ENCODE measurements at places on chromosomes 4 and X.
A peak's percentile ranks its signal among the peaks of the same experiment; 100 is the strongest.

GRCh38 chr4:143336781-143337599 lies at the start of gene GAB1:
TSS of gene GAB1 (plus strand) at chr4:143336876. CDS start at chr4:143337189, 313 bp downstream.
- peak; percentile 84 for DNase-seq

DNA sequence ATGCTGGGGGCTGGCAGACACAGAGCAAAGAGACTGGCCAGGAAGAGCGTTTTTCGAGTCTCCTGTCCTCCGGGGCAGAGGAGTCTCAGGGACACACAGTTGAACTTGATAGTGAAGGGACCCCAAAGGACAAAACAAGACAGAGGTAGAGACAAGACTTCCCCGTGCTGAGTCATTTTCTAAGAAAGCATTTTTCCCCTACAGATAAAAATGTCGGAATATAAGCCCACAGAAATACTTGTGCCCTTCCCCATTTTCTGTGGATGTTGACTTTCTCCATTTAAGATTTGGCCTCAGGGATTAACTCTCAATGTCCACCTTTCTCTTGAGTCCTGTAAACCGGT lies 523 bp upstream of the BTK start:
- no peak for DNase-seq

DNA sequence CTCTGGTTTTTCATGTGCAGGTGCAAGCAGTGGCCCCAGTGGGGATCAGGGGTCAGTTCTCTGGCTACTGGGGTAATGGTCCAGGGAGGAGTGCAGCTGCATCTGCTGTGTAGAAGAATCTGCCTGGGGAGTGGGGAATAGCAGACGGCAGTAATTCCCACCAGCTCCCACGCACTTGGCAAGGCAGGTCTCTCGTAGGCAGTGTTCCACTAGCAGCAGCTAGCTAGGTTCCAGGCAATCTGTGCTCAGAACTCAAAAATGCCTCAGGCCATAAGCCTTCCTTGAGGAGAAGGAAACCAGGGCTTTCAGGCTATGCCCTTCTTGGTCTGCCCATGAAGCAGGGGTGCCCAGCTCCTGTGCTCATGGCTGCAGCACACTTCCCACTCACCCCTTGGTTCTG lies 38.8 kb downstream of the DCLK2 start:
- DNase-seq = no peak

DNA sequence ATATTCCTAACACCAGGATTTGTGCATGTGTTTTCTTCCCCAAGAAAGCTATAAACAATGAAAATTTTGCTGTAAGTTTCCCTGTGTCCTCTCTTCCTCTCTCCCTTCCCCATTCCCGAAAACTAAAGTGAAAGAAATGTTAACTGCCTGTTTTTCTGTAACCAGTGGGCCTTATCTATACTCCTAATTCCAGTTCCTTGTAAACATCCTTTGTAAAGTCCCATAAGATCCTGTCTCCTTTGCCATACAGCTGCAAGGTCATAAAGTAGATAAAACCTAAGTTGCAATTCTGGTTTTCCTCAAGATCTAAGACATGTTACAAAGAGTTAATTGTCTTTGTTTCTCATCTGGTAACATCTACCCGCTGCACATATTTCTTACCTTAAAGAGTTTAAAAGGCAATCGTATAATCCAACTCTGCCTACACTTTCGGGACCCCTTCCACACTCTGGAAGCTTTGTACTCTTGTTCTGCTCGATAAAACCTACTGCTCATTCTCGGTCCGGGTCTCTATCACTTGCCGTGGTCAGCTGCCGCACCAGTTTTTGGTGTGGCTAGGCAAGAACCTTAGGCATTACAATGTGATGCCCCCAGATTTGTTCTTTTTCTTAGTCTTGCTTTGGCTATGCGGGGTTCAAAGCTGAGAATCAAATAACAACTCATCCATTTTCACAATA lies 20.5 kb downstream of the UGT2B7 start:
- DNase-seq = no peak

DNA sequence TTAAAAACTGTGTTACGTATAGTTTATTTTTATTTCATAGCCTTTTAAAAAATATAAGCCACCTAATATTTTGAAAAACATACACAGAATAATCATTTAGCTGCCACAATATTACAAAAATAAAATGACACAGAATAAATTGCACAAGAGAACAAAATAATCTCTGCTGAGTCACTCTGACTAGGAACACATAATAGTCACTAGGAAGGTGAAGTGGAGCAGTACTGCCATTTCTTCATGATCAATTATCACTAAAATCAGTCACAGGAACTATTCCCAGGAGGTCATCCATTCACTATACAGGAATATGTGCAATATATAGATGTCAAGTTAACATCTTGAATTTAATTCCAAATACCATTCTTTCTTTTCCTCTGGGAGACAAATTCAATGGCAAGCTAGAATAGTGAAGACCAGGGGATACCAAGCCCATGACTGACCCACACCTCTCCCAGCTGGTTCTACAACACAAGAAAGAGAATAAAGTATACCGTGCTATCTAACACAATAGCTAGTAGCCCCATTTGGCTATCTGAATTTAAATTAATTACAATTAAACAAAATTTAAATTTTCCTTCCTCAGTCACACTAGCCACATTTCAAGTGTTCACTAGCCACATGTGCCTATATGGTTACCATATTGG lies 5.9 kb downstream of the SMIM43 start:
- no peak for DNase-seq

GRCh38 chr4:163955288-163955687 lies 460.8 kb downstream of the TMA16 start:
- DNase-seq = no peak

DNA sequence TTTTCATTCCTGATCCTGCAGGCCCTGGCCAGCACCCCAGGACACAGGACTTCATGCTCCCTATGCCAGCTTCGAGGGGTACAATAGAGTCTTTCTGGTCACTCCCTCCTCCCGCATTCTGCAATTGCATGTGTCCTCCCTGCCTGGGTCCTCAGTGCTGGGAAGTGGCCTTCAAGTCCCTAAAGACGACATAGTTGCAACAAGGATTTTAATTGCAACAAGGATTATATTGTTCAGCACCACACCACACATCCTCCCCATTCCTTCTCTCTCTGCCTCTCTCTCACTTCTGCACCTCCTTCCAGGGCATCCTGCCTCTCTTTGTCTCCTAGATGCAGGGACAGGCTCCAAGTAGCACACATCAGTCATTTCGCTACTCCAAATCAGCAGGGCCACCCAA lies 25.5 kb downstream of the SCD5 start:
- DNase-seq = no peak

DNA sequence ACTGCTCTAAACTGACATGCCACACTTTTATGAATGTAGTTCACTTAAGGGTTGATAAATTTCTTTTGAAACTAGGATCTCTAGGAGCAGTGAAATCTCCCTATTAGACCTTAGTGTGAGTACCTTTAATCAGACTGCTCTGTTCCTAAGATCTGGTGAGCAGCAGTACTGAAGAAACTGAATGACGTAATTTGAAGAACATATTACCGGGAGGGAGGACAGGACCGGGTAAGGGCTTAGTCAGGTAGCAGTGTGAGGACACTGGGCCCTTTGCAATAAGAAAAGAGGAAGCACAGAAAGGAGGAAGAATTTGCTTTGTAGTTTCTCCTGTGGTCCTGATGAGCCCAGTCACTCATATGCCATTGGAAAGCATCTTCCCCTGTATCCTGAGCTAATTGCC lies 255.2 kb downstream of the THOC2 start:
- no peak for DNase-seq

GRCh38 chrX:104659005-104659744 lies 93.2 kb downstream of the IL1RAPL2 start:
- no peak for DNase-seq

- no peak for DNase-seq
Observed at GRCh38 chr4:26839534-26839951, 21.1 kb upstream of the STIM2 start.

DNA sequence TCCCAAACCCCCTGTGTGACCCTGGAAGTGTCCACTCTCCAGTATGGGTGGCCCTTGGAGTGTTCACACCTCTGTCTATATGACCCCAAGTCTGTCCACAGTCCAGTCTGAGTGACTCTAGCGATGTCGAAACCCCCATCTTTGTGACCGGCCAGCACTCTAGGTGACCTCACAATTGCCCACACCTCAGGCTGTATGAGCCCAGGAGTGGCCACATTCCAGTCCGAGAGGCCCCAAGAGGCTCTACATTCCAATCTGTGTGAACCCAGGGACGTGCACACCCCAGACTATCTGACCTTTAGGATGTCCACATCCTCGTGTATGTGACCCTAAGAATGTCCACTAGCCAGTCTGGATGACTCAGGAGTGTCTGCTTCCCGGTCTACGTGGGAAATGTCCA lies 7.3 kb upstream of the GLOD5 start:
- no peak for DNase-seq

GRCh38 chr4:30386266-30386895 lies 333.8 kb upstream of the PCDH7 start:
- no peak for DNase-seq

DNA sequence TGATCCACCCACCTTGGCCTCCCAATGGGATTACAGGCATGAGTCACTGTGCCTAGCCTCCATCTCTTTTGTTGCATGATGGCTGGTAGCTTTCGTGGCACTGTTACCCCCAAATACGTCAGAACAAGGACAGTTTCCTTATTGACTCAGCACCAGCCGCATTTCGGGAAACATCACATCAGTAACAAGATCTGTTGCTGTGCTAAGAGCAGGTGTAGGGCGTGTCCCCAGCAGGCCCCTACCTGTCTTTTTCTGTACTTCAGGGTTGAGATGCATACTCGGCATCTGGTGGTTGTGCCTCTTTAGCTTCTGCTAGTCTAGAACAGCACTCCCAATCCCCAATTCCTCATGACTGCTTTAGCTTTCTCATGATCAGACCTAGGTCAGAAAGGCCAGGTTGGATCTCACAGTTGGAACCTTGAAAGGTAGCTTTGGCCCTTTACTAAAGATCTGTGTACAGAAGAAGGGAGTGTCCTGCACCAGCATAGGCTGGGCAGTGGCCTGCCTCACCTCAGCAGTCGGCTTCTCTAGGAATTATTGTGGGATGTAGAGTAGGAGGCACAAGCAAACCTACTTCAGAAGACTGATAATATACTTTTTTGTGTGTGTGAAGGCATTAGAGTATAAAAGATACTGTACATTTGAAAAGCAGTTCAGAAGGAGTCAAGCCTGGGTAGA lies 36.8 kb downstream of the NSD2 start:
- DNase-seq = no peak

GRCh38 chrX:70439016-70439415 lies 5.6 kb upstream of the DLG3 start:
- DNase-seq = no peak

DNA sequence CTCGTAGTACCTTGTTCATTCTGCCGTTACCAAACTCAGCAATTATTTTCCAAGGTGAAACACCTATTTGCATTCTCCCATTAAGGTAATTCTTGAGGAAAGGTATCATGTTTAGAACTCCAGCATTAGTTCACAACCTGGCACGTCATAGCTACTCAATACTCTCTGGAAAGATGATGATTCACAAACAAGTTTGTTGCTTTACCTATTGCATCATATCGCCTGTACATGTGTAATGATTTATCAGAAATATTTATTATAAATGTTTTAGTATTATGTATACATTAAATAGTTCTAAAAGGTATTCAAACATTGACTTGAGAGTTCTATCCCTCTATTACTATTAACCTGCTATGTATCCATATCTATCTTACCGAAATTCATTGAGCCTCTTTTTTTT lies 658.3 kb upstream of the PITX2 start:
- no peak for DNase-seq

DNA sequence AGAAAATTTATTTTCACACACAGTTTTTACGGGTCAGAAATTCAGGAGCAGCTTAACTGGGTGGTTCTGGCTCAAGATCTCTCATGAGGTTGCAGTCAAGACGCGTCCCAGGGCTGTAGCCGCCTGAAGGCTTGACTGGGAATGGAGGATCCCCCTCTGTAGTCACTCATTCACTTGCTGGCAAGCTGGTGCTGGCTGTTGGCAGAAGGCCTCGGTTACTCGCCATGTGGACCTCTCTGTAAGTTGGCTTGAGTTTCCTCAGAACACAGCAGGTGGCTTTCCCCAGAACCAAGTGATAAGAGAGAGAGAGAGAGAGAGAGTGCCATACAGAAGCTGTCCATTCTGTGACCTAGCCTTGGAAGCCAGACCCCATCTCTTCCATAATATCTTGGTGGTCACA lies 132.8 kb downstream of the DCLK2 start:
- DNase-seq = no peak

DNA sequence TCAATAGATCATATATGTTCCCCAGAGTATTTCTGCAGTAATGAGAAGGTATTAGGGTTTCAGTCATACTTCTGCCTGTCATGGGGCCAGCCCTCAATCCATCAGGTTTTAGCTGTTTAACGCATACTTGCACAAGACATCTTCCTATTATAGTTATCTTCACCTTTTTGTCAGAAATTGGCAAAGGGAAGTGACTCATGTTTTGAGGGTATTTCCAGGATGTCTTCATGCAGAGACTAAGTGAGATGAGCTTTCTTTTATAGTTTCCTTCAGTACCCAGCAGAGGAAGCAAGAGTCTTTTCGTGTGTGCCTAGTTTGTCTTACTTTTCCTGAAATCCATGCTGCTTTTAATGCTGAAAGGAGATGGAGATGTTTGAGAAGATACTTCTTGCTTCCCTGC lies 9.5 kb downstream of the CSTF2 start:
- DNase-seq = no peak

- DNase-seq = no peak
Observed at GRCh38 chr4:54104907-54105306, 4.9 kb downstream of the GSX2 start.

DNA sequence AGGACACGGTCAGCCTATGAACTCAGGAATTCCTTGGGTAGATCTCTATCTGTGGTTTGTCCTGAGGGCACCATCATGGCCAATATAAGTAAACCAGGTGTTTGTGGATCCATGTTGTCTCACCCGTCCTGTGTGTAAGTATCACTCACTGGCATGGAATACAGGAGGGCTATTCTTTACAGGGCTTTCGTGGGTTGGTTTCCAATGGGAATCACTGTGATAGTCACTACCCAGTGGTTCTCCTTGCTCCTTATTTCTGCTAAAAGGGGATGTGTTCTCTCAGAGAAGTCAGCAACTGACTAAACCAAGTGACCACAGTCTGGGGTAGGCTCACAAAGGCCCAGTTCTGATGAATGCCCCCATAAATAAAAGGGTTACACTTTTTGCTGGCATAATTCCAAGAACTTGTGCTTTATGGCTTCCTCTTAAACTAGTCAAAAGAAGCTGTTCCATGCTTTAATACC lies 236.7 kb upstream of the JADE1 start:
- DNase-seq = no peak

GRCh38 chr4:25367877-25368276 lies 9.2 kb upstream of the ANAPC4 start:
- no peak for DNase-seq

GRCh38 chr4:143282211-143282707 lies 54.4 kb upstream of the GAB1 start:
- DNase-seq = no peak

- no peak for DNase-seq
Observed at GRCh38 chrX:141183000-141183399, 6.1 kb upstream of the LDOC1 start.

- DNase-seq = no peak
Observed at GRCh38 chr4:168843635-168844034, 166.4 kb downstream of the CBR4 start.

GRCh38 chrX:153456161-153456560 lies 10.3 kb upstream of the TREX2 start:
- no peak for DNase-seq
